ENCODE measurements at places on chromosomes 7 and 10.

DNA sequence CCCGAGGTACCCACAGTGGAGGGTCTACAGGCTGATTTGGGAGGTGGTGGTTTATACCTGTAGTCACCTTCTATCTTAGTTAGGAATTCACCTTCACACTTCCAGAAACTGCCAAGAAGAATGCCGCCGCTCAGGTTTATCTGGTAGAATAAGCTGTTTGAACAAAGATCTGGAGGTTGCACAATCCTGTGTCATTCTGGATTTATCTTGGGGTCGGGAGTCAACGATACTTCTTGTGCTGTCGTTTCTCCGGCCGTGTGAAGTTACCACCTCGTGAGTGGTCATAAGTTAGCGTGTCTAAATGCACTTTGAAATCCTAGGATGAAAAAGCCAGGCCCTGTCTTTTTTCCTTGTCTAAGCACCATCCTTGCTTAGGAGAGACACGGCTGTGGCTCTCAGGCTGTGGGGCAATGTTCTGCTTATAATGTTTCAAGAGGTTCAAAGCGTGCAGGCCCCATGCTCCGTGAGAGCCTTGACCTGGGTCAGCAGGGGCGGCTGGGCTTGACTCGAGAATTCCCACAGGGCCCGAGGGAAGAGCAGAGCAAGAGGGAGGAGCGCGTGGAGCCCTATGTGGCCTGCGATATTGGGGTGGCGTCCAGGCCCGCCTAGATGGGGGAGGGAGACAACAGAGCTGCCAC is 35.5 kb downstream of the GRIFIN start:
- peak; percentile 13 for DNase-seq

DNA sequence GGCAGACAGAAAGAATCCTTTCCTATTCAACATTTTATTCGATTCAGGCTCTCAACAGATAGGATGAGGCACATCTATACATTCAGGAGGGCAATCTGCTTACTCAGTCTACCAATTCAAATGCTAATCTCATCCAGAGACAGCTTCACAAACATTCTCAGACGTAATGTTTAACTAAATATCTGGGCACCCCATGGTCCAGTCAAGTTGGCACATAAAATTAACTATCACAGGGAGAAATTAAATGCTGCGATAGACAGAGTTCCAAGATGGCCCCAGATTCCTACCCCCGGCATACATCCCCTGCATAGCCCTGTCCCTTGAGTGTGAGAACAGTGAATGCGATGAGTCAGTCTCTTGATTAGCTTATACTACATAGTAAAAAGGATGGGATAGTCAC is 184.3 kb downstream of the FGFR2 start:
- DNase-seq, result no peak

GRCh38 chr10:75630746-75631145 is 199.3 kb downstream of the LRMDA start:
- DNase-seq, result no peak

DNA sequence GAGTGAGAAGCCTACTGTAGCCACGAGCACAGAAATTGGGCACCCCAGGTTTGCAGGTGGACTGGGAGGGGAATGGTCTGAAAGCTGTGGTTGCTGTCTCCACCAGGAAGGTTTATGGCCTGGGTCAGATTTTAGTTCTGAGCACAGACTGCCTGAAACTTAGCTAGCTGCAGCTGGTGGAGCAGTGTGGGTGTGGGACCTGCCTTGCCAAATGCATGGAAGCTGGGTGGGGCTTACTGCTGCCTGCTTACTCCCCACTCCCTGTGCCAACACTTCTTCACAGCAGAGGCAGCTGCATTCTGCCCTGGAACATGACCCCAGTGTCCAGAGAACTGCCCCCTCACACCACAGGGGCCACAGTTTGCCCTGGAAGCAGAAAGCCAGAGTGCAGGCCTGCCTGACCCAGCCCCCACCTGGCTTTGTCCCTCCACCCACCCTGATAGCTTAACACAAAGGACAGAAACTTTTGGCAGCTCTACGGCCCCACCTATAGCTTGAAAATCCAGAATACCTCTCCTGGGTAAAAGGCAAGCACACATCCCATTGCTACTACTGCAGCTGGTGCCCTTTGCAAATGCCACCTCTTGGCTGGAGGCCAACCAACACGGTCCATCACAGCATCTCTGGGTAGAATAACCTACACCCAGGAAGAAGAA is 281.6 kb downstream of the AGMO start:
- no peak for DNase-seq

GRCh38 chr7:141675436-141676215 is 26.3 kb downstream of the DENND11 start:
- no peak for DNase-seq

- DNase-seq, result no peak
Measured at GRCh38 chr7:2146676-2147472, 85.9 kb downstream of the MAD1L1 start.

DNA sequence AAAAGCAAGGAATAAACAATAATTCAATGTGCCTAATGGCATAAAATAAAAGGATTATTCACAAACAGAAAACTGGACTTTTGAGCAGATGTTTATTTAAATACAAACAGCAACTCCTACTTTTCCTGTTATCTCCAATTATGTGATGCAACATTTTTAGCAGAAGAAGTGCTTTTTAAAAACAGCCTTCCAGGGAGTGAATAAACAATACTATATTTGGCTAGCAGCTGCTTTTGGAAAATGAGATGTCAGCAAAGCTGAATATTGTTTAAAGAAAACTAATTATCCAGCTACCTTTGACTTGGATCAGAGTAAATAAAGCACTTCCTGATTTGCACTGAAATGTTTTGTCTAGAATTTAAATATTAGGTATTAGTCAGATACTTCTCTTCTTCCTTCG is 23.2 kb downstream of the CDK1 start:
- no peak for DNase-seq

DNA sequence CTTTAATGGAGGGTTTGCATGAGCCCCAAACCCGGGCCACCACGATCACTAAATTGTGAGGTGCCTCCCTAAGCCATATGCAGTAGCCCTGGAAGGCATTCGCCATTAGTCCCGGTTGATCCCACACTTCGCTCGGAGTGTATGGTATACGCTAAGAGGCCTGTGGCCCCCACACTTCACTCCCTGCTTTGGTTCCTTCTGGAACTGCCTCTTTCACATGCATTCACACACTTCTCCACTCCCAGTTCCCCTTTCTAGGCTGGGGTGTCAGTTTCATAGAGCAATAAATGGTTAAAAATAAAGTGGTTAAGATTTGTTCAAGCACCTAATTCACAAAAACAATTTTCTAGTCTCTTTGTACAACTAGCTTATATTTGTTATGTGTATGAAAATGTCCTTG is 212.1 kb upstream of the KCND2 start:
- no peak for DNase-seq

DNA sequence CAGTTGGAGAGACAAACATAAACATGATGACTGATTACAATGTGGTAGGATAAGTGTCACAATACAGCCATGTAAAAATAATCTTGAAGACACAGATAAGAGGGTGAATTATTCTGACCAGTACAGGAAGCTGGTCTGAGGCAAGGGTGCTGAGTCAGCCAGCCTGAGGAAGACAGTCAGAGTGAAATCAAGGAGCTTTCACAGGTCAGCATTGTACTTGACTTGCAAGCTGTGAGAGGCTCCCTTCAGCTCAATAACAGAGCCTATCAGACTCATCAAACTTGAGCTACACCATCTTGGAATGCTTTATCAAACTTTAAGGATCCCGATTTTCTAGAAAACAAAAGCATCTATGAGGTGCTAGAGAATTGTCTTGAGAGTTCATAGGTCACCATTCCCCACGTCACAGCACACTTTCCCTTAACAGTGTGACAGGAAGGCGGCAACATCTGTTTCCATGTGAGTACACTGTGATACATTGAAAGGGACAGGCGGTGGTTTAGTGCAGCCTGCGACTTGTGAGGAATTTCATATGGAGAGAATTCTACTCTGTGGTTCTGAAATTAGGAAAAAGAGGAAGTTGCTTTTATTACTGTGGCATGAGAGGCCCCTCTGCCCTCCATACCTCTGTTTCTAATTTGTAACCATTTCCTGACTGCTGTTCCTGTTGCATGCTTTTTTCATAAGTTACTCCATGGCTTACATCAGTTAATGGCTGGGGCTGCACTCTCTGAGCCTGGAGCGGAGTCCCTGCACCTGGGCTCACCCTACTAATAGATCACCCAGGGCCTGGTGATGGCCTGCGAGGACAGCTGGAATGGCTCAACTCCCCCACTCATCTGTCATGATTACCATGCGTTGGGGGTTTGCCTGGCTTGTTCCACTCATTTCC is 417.1 kb downstream of the SUGCT start:
- no peak for DNase-seq

DNA sequence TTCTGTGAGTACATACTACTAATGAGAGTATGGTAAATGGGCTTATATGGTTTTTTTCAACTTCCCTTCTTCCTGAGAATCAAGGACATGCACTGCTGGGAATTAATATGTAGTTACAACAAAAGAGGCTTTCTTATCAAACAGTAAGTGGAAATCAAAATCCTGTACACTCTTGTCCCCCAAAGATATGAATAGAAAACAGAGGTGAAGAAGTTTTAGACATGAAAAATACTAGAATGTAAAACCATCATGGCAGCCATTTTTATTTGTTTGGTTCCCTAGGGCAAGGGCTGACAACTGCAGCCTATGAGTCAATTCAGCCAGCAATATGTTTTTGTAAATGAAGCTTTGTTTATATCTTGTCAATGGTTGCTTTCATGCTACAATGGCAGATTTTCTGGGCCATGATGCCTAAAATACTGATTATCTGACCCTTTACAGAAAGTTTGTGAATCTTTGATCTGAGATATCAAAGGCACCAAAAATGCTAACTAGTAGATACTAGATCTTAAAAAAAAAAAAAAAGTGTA is 422.4 kb downstream of the PARD3 start:
- DNase-seq, result no peak
